Naive thymus-derived CD4-positive, alpha-beta T cell (primary cell): ENCODE measurements at places on chromosomes 12 and 14. TPM values are rescaled to one million over a fixed set of nuclear protein-coding genes. Genes with fewer than 3 reads are reported as not detected.

DNA sequence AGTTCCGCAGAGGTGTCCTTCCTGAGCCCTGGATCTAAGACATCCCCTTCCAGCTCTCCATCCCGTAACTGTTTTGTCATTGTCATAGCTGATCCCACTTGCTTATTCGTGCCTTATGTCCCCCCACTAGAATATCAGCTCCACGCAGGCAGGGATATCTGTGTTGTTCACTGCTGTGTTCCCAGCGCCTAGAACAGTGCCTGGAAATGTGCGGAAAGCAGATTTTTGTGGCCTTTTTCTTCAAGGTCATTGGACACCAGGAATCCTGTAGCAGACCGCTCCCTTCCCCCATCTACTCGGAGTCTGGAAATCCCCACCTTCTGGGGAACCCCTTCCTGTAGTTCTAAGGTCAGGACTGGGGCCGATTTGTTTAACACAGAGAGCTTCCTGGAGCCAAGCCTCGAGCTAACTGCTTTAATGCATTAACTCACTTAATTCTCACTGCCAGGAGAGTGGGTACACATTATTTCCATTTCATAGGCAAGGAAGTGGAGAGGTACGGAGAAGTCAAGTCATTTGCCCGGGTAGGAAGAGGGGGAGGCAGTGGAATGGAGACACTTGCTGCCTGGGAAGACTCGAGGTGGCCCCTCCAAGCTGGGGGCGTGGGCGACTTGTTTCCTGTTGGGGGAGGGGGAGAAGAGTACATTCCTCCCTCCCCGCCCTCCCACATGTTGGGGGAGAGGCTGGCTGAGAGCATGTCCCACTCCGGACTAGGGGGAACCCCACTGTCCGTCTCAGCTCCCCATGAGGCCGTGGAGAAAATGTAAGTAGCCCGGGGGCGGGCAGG is 1.2 kb upstream of the SH2B3 start:
- peak overlapping the region; percentile 68 for H3K4me3 ChIP-seq
- H3K27ac ChIP-seq = peak overlapping the region; percentile 97
- peaks cover 46% of the 10 kb centered on the region for H3K4me1 ChIP-seq

DNA sequence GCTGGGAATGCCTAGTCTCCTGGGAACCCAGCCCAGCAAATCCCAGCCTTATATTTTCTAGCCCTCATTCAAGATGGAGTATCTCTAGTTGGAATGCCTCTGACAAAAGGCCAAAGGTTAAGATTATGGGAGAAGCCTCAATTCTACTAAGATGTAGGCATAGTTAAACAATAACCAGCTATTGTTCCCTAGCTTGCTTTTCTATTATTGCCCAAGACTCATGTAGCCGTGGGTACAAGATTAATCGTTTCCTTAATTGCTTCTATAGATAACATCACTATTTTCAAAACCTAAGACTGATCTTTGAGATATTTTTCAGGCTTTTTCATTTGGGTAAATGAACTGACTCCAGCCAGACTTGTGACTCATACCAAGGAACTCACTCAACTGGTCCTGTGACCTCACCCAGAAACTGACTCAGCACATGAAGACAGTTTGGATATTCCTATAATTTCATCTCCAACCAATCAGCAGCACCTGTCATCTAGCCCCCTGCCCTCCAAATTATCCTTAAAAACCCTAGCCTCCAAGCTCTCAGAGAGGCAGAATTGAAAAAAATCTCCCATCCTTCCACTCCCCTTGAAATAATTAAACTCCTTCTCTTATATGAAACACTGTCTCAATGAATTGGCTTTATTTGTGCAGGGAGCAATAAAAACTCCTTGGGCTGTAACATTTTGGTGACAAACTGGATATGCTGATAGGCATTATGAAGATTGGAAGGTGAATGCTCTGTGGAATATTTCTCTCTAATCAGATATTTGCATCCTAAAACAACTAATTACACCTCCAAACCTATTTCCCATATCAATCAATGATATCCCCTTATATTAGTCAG is 589.0 kb downstream of the C12orf50 start:
- no peak overlapping the region for H3K27ac ChIP-seq
- DNase-seq = no peak
- no peak overlapping the region for H3K4me3 ChIP-seq
- no peaks in the 10 kb centered on the region for H3K4me1 ChIP-seq
- H3K27me3 ChIP-seq = no peaks in the 10 kb centered on the region
- H3K36me3 ChIP-seq = no peaks in the 10 kb centered on the region

- H3K4me3 ChIP-seq = no peak overlapping the region
- H3K4me1 ChIP-seq = no peaks in the 10 kb centered on the region
- DNase-seq = no peak
- no peak overlapping the region for H3K27ac ChIP-seq
- H3K27me3 ChIP-seq = no peaks in the 10 kb centered on the region
Observed at GRCh38 chr12:47017041-47017713, 62.2 kb upstream of the PCED1B start.

DNA sequence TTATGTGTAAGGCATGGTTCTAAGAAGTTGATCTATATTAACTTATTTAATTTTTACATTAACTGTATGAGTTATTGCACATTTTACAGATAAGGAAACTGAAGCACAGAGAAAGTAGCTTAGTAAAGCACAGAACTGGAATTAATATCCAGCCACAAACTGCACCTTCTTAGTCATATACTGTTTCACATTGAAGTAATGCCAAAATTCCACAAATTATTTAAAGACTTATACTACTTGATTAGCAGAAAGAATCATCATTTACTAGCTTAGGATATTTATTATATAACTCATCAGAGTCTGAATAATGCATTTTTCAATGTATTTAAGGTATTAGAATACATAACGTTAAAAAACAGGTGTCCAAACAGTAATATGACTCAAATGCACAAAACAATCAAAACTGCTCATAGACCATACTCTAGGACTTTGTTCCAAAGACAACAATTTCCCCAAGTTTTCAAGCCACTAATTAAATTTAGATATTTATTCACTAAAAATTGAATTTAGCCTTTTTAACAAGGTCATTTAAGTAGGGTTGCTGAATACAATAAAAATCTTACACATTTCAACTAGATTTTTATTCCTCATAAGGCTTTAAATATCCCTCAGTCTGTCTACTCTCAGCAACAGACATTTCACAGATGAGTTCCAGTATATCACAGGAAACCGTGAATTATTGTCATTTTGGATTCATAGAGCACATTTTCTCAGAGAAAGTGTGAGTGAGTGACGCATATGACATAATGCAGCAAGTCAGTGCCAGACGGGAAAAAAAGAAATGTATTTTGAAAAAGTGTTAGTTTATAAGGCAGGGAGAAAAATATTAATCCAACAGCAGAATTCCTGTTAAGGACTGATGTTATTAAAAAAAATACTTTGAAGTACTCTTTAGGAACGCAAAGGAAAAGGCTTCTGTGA is 782.5 kb downstream of the TMTC2 start:
- no peak for DNase-seq
- H3K4me1 ChIP-seq = no peaks in the 10 kb centered on the region
- H3K36me3 ChIP-seq = no peaks in the 10 kb centered on the region

- no peak for DNase-seq
- no peaks in the 10 kb centered on the region for H3K36me3 ChIP-seq
- no peak overlapping the region for H3K27ac ChIP-seq
- H3K27me3 ChIP-seq = no peaks in the 10 kb centered on the region
- no peak overlapping the region for H3K4me3 ChIP-seq
- H3K4me1 ChIP-seq = no peaks in the 10 kb centered on the region
Observed at GRCh38 chr14:28782301-28782700, 15.7 kb downstream of the FOXG1 start.

GRCh38 chr12:6697584-6698351 is 2.8 kb downstream of the PIANP start:
- H3K27ac ChIP-seq = no peak overlapping the region
- H3K4me3 ChIP-seq = no peak overlapping the region
- peaks cover 5% of the 10 kb centered on the region for H3K4me1 ChIP-seq

DNA sequence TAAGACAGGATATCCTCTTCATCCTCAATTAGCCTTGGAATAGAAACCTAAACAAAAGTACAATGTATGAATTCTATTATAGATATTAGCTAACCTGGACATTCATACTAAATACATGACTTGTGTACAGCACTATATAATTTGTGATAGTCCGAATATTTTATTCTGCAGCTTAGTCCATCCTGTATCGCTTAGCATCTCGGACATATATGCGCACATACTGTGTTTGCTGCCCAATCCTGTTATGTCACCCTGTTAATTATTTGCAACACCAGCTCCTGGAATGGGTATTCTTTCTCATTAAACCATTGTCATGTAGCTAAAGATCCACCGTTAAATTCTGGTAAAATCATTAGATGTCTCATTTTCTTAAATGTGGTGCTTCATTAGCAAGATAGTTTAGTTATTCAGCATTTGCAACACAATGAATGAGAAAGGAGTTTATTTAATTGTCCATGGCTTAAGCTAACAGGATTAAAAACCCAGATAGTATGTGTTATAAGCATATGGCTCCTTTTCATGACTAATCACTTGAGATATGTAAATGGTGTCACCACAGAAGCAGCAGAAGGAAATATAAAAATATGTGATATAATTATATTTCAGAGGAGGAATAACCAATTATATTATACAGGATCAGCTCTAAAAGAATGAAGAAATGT is 156.0 kb upstream of the ARHGAP5 start:
- H3K36me3 ChIP-seq = no peaks in the 10 kb centered on the region
- no peaks in the 10 kb centered on the region for H3K4me1 ChIP-seq
- no peak overlapping the region for H3K4me3 ChIP-seq

RTL1 gene
- not detected for total RNA-seq

GRCh38 chr12:123113026-123113425 is 37.9 kb downstream of the PITPNM2 start:
- DNase-seq = no peak
- H3K4me1 ChIP-seq = peaks cover 39% of the 10 kb centered on the region
- no peaks in the 10 kb centered on the region for H3K36me3 ChIP-seq
- H3K27me3 ChIP-seq = no peaks in the 10 kb centered on the region
- H3K4me3 ChIP-seq = no peak overlapping the region

AKAP5 gene
- total RNA-seq = 0.11 TPM

GRCh38 chr12:123344086-123344485 is 20.6 kb downstream of the SBNO1 start:
- H3K4me1 ChIP-seq = no peaks in the 10 kb centered on the region
- H3K27ac ChIP-seq = no peak overlapping the region
- DNase-seq = no peak
- H3K36me3 ChIP-seq = peaks cover 29% of the 10 kb centered on the region

DNA sequence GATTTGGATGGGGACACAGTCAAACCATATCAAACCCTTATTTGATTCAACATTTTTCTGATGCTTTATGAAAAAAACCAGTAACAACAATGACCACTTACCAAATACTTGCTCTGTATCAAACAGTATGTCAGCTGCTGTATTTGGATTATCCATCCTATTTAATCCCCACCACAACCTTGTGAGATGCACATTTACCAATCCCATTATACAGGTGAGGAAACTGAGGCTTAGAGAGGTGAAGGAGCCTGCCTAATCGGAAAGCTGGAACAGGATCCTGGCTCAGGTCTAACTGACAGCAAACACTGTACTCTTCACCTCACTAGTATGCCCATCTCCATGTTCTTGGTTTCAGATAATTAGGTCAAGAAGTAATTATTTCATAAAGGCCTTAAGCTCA is 13.8 kb downstream of the CHST11 start:
- DNase-seq = no peak
- no peak overlapping the region for H3K4me3 ChIP-seq
- H3K27ac ChIP-seq = no peak overlapping the region
- no peaks in the 10 kb centered on the region for H3K36me3 ChIP-seq
- H3K27me3 ChIP-seq = no peaks in the 10 kb centered on the region
- peaks cover 69% of the 10 kb centered on the region for H3K4me1 ChIP-seq

DCN gene
- 0.69 TPM for total RNA-seq
